A549 treated with ZK216348 at 1 μM for 4 hours (cell line): ENCODE measurements at places on chromosomes 5 and 9. TPM values are rescaled to one million over a fixed set of nuclear protein-coding genes. Genes with fewer than 3 reads are reported as not detected.

RBM18 gene
- 16.1 to 21.1 TPM (median 20.6 TPM) in 5 replicates for total RNA-seq

TNFSF8 gene
- not detected in 5 replicates for total RNA-seq

OR1J2 gene
- not detected in 5 replicates for total RNA-seq

PAEP gene
- 0.20 to 0.41 TPM in 2 of 5 replicates, not detected in the others for total RNA-seq

GOLGA1 gene
- 9.7 to 11.8 TPM (median 11.4 TPM) in 5 replicates for total RNA-seq

SH3GL2 gene
- total RNA-seq = 0.05 to 0.21 TPM (median 0.13 TPM) in 3 of 5 replicates, not detected in the others

SCGB3A2 gene
- total RNA-seq = not detected in 5 replicates

CCL28 gene
- total RNA-seq = 0.06 to 0.22 TPM (median 0.14 TPM) in 4 of 5 replicates, not detected in the other

C7 gene
- total RNA-seq = not detected in 5 replicates

IL4 gene
- total RNA-seq = not detected in 5 replicates

ANKRD55 gene
- not detected in 5 replicates for total RNA-seq

LMX1B gene
- 0.67 to 2.4 TPM (median 1.8 TPM) in 5 replicates for total RNA-seq

GPR151 gene
- total RNA-seq = not detected in 5 replicates

TNFAIP8 gene
- total RNA-seq = 13.0 to 30.1 TPM (median 17.8 TPM) in 5 replicates

HRCT1 gene
- total RNA-seq = 0.18 to 0.61 TPM (median 0.26 TPM) in 4 of 5 replicates, not detected in the other

BARHL1 gene
- not detected in 5 replicates for total RNA-seq

ADGRV1 gene
- 0.57 to 0.91 TPM (median 0.78 TPM) in 5 replicates for total RNA-seq

TXNDC8 gene
- not detected in 5 replicates for total RNA-seq

CHMP5 gene
- 67.6 to 92.1 TPM (median 73.5 TPM) in 5 replicates for total RNA-seq

PCDHGB7 gene
- total RNA-seq = 0.05 to 0.08 TPM (median 0.06 TPM) in 3 of 5 replicates, not detected in the others

DOCK8 gene
- 0.23 to 1.0 TPM (median 0.40 TPM) in 5 replicates for total RNA-seq

FBP2 gene
- 0.11 TPM in 1 of 5 replicates, not detected in the others for total RNA-seq

TBCA gene
- 283 to 429 TPM (median 298 TPM) in 5 replicates for total RNA-seq

CNTNAP3B gene
- 14.2 to 19.3 TPM (median 16.7 TPM) in 5 replicates for total RNA-seq

ADAMTS12 gene
- total RNA-seq = 6.3 to 7.7 TPM (median 6.8 TPM) in 5 replicates

C1QTNF2 gene
- 0.09 to 0.29 TPM (median 0.18 TPM) in 4 of 5 replicates, not detected in the other for total RNA-seq

CCDC180 gene
- total RNA-seq = 0.26 to 1.1 TPM (median 0.81 TPM) in 5 replicates

CARD9 gene
- 0.85 to 2.3 TPM (median 1.0 TPM) in 5 replicates for total RNA-seq

ESM1 gene
- total RNA-seq = not detected in 5 replicates

ITGA1 gene
- 0.55 to 2.1 TPM (median 1.5 TPM) in 5 replicates for total RNA-seq

OR13C8 gene
- total RNA-seq = not detected in 5 replicates

WWC1 gene
- 72.5 to 100 TPM (median 88.8 TPM) in 5 replicates for total RNA-seq

BDP1 gene
- total RNA-seq = 5.4 to 12.3 TPM (median 10.6 TPM) in 5 replicates

CCDC69 gene
- total RNA-seq = 1.0 to 2.2 TPM (median 1.6 TPM) in 5 replicates

PCDHA6 gene
- 0.04 to 0.12 TPM (median 0.12 TPM) in 3 of 5 replicates, not detected in the others for total RNA-seq

PCDHA9 gene
- 0.04 TPM in 1 of 5 replicates, not detected in the others for total RNA-seq

DAB2IP gene
- total RNA-seq = 10.3 to 15.4 TPM (median 12.9 TPM) in 5 replicates

MOB3B gene
- total RNA-seq = 6.9 to 11.2 TPM (median 9.3 TPM) in 5 replicates

SLC28A3 gene
- 0.04 TPM in 1 of 5 replicates, not detected in the others for total RNA-seq
